NCI-H1417 treated with DMSO at 0.1 percent for 48 hours (cell line): ENCODE measurements at places on chromosomes 3 and 15.

DNA sequence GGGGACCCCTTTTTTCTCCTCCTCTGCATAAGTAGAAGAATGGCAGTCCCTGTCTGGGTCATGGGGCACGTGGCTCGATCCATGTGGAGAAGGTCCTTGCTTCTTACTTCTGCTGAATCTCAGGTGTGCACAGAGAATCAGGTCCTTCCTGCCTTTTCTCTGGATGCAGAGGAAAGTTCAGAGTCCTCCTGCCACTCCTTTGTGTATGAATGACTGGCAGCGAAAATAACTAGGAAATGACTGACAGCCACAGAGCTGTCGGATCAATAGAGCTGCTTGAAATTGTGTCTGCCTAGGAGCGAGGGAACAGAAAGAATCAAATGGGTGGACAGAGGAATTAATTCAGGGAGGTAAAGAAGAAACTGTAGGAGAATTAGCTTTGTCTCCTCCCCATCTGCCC, 49.6 kb upstream of the ROPN1 start:
- DNase-seq: no peak

- DNase-seq: no peak
Measured at GRCh38 chr15:92050220-92050898, 196.9 kb downstream of the SLCO3A1 start.

- no peak for DNase-seq
Measured at GRCh38 chr3:176583956-176584355, 613.3 kb downstream of the TBL1XR1 start.

DNA sequence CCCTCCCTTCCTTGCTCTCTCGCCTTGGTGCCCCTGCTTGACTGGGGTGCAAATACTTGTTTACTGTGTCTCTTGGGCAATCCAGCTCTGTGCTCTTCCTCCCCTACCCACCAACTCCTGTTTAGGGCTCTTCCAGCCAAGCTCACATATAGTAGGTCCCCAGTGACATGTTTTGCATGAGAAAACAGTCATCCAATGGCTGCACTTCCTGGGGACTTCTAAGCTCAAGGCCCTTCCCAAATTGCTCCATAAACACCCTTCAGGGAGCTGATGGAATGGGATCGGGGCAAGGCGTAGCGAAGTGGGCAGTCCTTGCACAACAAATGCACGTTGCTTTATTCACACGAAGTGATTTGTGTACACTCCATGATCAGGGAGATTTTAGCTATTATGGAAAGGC, 9.4 kb upstream of the COPG1 start:
- no peak for DNase-seq
